ENCODE measurements at places on chromosomes 2 and 18.
A peak's percentile ranks its signal among the peaks of the same experiment; 100 is the strongest.

- DNase-seq, result no peak
Measured at GRCh38 chr2:240711701-240712100, 20.0 kb downstream of the AQP12A start.

DNA sequence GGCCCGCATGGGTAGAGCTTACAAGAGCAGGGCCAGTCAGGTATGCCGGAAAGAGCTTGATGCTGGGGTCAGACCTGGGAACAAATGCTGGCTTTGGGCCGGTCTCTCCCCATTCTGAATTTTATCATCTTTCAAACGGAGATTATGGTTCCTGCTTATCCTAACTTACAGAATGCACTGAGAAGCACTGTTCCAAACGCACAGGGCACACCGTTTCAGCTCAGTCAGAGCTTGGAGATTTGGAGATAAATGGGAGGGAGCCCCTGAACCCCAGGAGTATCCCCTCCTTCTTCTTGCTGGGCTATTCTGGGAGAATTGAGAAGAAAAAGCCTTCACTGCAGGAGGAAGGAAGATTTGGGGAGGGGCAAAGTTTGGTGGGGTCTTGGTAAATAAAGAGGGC is 169.4 kb downstream of the DDX1 start:
- DNase-seq, result no peak

DNA sequence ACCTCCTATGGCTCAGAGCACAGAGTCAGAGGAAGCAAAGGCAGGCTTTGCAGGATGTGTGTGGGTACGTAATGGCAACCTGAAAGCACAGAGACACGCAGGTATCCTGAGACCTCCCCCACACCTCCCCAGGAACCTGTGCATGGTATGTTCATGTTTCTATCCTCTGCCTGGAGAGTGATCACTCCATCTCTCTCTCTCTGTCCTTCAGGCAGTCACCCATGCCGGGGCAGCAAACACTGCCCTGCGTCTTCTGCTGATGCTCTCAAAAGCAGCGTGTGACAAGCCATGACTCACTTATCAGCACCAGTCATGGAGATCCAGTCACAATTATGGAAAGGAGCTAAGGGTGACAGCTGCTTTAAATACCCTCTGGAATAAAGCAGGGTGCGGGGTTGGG is 52.7 kb downstream of the PDCL3 start:
- DNase-seq, result no peak

- DNase-seq, result no peak
Measured at GRCh38 chr2:4381773-4382172, 678.4 kb downstream of the DCDC2C start.

DNA sequence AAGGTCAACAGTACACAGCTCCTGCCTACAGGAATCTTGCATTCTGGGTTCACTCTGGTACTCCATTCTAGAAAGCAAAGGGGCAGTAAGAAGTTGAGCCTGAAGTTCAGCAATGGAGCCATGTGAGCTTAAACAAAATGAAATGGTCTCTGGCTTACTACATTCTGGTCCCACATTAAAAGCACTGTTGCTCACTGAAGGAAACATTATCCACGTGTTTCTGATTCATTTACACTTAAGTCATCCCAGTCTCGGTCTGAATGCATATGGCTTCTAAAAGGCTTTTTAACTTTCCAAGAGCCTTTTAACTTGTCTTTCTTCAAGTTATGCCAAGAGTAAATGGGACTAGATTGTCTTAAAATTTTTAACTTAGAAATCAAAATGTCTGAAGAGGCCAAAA is 177.8 kb downstream of the LNPK start:
- no peak for DNase-seq

DNA sequence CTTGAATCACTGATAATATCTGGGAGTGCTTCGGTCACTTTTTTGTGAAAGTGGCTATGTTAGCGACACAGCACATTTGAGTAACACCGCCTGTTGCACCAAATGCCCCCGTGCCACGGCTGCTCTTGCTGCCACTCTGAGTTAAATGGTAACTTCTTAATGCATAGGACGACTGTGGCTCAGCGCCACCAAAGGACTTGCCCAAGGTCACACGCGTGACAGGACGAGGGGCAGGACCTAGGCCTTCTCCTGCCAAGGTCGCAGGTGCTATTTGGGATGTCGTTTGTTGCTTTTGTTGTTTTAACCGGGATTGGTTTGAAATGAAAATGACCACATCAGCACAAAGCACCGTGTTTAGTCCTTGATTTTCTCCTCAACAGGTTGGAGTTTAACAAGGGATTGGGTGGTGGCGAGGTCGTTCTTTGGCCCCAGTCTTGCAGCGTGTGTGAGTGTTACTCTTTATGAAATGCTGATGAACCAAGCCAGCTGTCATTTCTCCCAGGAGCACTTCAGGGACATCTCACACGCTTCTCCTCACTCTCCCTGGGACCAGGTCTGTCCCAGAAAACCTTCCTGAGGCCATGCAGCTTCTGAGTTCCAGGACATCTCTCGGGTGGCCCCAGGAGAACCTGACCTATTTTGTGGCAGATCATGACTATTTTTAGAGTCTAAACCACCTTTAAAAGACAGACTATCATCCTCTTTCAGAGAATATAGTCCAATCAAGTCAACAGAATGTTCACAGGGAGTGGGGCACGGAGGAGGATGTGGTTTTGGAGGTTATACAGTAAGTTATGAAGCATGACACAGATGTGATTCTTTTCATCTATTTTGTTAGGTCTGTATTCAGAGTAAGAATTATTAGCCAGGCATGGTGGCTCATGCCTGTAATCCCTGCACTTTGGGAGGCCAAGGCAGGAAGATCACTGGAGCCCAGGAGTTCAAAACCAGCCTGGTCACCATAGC is 49.9 kb downstream of the MTCL1 start:
- DNase-seq, result peak; percentile 51

GRCh38 chr2:156472686-156473085 is 36.5 kb downstream of the GPD2 start:
- no peak for DNase-seq

- DNase-seq, result no peak
Measured at GRCh38 chr18:48990481-48991318, 39.9 kb upstream of the SMAD7 start.

GRCh38 chr2:190180313-190181122 is 118.0 kb upstream of the MSTN start:
- peak; percentile 83 for DNase-seq

- DNase-seq, result no peak
Measured at GRCh38 chr2:24429197-24430074, 61.6 kb upstream of the NCOA1 start.

DNA sequence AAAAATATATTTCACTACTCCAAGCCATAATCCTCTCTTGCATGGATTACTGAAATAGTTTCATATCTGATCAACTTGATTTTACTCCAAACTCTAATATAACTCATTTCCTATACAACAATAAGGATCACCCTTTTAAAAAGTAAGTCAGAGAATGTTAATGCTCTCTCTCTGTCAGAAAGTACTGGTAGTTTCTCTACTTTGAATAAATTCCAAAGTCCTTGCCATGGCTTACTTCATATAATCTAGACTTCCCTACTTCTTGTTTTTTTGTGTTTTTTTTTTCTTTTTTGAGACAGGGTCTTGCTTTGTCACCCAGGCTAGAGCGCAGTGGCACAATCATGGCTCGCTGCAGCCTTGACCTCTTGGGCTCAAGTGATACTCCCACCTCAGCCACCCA is 36.2 kb downstream of the MAP3K2 start:
- no peak for DNase-seq

GRCh38 chr2:174878537-174879147 is 114.4 kb upstream of the CHRNA1 start:
- no peak for DNase-seq

- no peak for DNase-seq
Measured at GRCh38 chr2:64537991-64538390, 13.9 kb downstream of the AFTPH start.

GRCh38 chr2:166436189-166436588 is 57.9 kb downstream of the SCN7A start:
- no peak for DNase-seq

DNA sequence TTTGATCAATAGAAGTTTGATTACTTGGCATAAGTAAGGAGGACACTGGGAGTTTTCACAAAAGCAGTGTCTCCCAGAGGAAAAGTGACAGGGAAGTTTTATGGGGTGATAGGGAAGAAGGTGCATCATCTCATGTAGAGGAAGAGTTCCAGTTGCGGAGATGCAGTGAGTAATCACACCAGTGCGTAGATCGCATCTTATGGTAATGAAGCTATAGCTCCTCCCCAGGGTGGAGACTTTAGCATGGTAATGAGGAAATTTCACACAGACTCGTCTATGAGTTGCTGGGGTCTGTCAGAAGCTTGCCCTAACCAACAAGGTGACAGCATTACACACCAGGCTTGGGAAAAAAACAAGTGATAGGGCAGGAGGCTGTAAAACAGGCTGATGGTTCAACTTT is 49.0 kb downstream of the KYNU start:
- no peak for DNase-seq

DNA sequence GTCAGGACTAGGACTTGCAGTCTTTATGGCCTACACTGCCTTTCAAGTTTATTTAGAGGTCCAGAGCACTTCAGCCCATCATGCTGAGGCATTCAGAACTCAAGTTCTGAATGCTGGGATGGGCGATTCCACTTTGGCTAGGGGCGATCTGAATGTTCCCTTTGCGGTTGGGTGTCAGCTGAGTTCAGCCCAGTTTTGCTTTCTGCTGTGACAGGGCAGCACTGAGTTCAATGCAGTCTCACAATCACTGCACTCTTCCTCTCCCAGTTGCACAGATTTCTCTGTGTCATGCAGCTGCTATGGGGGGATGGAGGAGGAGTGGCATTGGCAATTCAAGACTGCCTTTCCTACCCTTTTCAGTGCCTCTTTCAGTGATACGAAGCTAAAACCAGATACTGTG is 1232.0 kb upstream of the FAM98A start:
- DNase-seq, result no peak

- no peak for DNase-seq
Measured at GRCh38 chr2:55092439-55092838, 42.2 kb upstream of the RTN4 start.

DNA sequence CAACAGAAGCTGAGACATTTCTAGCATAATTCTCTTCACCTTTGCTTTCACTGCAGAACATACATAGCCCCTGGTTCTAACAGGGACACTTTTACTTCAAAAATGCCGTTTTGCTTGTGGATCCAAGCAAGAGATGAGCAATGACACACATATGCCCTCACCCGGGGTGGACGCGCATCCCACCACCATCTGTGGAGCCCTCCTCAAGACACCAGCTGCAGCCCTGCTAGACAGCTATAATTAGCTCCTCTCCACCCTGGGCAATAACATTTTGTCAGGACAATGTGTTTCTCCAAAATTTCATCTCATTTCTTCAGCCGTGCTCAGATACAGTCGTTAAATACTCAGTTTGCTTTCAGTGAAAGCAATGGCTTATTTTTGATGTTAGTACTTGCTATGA is 368.7 kb upstream of the RAB6C start:
- no peak for DNase-seq

GRCh38 chr2:63737081-63737751 is 104.5 kb upstream of the UGP2 start:
- no peak for DNase-seq

GRCh38 chr2:24050041-24050979 is 769 bp downstream of the FKBP1B start:
- peak; percentile 11 for DNase-seq

DNA sequence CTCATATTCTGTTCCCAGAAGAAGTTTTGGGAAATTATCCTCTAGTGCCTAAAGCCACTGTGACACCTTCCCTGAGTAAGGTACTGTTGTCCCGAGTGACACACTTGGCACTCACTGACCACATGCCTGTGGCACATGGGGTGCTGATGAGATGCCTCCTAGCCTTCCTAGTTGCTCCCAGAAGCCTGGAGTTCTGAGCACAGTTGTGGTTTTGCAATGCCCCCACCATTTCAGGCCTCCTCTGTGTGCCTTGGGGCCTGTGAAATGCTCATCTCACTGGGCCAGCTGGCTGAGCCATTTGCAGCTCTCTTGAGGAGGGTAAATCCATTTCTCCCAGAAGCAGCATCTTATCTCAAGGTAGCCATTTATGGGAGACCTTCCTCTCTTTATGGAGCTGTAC is 91.8 kb downstream of the DGKD start:
- no peak for DNase-seq

DNA sequence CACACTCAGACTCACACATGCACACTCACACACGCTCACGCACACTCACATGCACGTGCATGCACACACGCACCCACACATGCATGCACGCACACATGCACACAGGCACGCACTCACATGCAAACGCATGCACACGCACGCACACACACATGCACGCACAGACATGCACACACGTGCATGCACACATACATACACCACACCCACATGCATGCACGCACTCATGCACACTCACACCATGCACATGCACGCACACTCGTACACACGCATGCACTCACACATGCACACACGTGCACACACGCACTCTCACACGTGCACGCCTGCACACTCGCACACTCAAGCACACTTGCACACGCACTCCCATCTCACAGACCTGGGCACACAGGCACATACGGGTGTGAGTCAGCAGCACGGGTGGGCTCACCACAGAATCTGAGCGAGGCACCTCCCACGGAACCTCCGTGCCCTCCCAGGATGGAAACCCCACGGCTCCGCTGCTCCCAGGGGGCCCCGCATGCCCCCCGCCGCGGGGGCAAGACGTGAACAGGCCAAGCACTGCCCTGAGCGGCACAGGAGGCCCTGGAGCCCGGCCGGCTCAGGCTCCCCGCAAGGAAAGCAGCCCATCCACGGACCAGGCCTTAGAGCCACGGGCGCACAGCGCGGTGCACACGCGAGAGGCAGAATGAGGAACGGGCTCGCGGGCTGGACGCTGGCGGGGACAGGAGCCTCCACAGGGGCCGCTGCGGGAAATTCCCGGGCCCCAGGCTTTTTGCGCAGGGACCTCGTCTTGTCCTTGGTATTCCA is 8.4 kb upstream of the KCNG2 start:
- no peak for DNase-seq

DNA sequence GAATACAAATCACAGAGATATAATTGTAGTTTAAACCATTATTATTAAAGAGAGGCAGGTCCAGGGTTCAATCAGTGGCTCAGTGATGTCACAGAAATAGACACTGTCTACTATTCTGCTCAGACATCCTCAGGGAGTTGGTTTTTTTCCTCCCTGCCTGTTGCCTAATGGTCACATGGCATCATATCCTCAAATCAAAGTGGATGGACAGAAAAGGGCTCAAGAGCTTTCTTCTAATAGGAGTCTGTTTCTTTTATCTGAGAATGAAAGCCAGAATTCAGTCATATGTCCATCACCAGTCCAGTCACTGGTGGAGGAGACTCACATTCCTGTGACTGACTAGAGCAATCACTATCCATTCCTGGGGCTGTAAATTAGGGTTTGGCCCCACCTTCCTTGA is 27.9 kb upstream of the EPC2 start:
- DNase-seq, result no peak

GRCh38 chr2:96848264-96848663 is 4.4 kb upstream of the ANKRD23 start:
- no peak for DNase-seq

GRCh38 chr2:64262071-64262470 is 117.9 kb upstream of the PELI1 start:
- DNase-seq, result no peak

GRCh38 chr2:7860693-7861092 is 821.2 kb upstream of the ID2 start:
- DNase-seq, result no peak

All from germinal center (tissue), 1 donor.